ENCODE measurements at places on chromosomes 2 and 18. TPM values are rescaled to one million over a fixed set of nuclear protein-coding genes. Genes with fewer than 3 reads are reported as not detected.

DNA sequence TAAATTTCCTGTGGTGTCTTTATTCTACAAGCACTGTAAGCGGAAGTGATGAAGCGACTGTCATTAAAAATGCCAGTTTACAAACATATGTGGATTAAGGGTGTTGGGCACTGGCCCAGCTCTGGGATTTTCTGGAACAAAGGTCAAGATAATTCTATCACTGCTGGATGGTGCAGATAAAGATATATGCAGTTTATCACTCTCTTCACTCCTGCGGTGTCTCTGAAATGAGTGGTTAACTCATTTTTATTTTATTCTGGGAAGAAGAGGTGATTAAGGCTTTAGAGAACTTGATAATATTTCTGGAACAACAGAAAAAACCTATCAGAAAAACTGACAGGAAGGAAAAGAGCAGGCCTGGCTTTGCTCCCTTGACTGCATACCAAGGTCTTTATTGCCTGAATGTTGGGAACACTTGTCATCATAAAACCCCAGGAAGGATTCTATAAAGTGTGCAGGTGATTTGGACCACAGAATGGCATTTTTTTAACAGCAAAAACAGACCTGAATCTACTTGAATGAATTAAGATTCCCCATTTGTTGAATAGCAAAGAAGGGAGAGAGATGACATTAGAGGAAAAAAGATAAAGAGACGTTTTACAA lies 32.4 kb downstream of the ABCB11 start:
- DNase-seq, result no peak

- DNase-seq, result no peak
Observed at GRCh38 chr2:234939996-234940395, 11.8 kb upstream of the SH3BP4 start.

DNA sequence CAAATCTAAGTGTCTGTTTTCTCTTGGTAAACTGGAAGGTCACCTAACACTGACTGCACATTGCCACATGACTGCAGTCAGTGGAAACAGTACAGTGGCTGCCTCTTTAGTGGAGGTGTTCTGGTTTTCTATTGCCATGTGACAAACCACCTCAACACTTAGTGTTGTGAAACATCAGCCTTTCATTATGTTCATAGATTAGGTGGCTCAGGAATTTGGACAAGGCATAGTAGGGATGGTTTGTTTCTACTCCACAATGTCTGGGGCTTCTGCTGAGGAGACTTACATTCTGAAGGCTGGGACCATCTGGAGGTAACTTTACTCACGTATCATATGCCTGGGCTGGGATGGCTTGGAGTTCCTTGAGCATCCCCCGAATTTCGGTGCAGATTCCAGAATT lies 26.5 kb downstream of the CCDC85A start:
- DNase-seq, result no peak

CD28 gene
- polyA plus RNA-seq, result 2.1 TPM

- DNase-seq, result no peak
Observed at GRCh38 chr18:67876871-67877270, 360.4 kb upstream of the DSEL start.

DNA sequence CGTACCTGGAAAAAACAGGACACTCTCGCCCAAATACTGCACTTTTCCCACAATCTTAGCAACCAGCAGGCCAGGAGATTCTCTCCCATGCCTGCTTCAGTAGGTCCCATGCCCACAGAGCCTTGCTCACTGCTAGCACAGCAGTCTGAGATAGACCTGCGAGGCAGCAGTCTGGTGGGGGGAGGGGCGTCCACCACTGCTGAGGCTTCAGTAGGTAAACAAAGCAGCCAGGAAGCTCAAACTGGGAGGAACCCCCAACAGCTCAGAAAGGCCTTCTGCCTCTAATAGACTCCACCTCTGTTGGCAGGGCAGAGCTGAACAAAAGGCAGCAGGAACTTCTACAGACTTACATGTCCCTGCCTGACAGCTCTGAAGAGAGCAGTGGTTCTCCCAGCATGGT lies 1202.8 kb upstream of the ACVR2A start:
- DNase-seq, result no peak

- no peak for DNase-seq
Observed at GRCh38 chr2:48113767-48114166, 207.5 kb upstream of the FBXO11 start.

DNA sequence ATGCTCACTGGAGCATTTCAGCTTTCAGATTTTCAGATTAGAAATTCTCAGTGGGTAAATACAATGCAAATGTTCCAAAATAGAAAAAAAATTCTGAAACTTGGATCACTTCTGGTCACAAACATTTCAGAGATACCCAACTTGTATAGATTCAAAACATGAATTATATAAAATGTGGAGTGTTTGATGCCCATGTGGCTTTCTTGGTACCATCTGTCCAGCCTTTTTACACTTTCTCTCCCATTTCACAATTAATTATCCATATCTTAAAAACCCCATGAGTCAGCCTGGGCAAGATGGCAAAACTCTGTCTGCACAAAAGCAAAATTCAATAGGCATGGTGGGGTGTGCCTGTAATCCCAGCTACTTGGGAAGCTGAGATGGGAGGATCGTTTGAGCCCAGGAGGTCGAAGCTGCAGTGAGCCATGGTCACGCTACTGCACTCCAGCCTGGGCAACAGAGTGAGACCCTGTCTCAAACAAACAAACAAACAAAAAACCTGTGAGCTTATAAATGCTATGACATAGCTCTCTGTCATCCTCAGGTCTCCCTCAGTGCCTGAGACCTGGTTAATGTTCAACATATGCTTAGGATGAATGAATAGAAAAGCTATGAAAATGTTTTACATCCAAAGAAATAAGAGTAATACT lies 146.3 kb upstream of the TTC39C start:
- no peak for DNase-seq

DNA sequence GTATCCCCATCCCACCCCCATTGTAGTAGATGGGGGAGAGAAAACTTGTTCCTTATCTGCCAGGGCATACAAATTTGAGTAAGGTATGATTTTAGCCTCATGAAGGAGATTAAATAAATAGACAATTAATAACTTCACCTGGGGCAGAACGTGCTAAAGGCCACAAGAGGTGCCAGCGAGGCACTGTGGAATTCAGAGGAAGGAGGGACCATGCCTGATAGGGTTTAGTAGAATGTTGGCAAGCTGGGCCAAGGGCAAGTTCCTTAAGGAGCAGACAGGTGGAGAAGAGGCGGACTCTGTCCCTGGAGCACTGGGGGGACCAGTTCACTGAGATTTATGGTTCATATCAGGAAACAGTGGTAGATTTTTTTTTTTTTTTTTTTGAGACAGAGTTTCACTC lies 22.5 kb downstream of the STAMBP start:
- DNase-seq, result no peak

DNA sequence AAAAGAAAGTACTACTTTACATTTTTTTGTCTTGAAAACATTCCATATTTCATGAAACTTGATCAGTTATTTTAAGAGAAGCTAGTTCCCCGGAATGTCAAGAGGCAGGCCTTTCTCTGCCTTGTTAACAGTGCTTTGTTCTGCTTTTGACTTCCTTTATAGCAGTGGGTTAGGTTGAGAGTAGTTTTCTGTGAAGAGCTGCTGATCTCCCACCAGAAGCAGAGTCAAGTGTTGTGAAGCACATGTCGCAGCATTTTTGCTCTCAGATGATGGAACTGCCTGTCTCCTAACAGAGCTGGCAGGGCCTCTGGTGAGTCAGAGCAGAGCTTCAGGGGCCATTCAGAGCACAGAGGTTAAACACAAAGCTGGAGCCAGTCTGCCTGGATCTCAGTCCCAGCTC lies 871.8 kb downstream of the SLC4A3 start:
- DNase-seq, result no peak

DYSF gene
- 16.9 TPM for polyA plus RNA-seq

CPLX4 gene
- polyA plus RNA-seq, result not detected

DNA sequence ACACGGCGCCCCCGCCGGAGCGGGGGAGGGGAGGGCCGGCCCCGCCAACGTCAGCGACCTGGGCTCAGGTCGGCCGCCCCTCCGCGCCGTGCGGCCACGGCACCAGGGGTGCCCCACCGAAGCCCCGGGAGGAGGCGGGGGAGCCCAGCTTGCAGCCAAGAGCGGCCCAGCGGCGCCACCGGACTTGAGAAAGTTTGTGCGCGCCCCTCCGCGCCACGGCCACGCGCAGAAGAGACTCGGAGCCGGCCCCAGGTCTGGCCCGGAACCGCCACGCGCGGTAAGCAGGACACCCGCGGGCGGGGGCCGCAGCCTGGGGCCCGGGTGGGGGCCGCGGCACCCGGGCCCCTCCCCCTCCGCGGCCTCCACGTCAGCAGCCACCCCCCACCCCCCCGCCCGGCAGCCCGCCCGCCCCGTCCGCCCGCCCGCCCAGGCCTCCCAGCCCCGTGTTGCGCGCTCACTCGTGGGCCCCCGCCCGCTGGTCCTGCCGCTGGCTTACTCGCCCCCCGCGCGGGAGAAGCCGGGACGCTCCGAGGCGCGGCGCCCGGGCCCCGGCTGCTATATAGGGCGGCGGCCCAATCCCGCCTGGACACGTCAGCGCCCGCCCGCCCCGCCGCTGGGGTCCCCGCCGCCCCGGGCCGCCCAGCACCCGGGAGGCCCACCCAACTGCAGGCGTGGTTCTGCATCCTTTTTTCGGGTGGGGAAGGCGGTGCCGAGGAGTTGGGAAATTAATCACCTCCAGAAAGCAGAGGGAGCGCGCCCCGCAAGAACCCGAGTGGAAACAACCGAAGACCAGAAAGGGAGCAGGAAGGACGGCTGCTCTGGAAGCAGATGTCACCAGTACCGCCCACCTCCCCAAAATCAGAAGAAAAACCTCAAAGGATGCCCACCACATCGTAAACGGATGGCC lies 42.9 kb downstream of the HDLBP start:
- DNase-seq, result no peak

- no peak for DNase-seq
Observed at GRCh38 chr2:134628453-134628852, 90.3 kb downstream of the TMEM163 start.

GALR1 gene
- polyA plus RNA-seq, result 0.12 TPM

- DNase-seq, result no peak
Observed at GRCh38 chr2:64972876-64973275, 16.3 kb upstream of the SLC1A4 start.

DNA sequence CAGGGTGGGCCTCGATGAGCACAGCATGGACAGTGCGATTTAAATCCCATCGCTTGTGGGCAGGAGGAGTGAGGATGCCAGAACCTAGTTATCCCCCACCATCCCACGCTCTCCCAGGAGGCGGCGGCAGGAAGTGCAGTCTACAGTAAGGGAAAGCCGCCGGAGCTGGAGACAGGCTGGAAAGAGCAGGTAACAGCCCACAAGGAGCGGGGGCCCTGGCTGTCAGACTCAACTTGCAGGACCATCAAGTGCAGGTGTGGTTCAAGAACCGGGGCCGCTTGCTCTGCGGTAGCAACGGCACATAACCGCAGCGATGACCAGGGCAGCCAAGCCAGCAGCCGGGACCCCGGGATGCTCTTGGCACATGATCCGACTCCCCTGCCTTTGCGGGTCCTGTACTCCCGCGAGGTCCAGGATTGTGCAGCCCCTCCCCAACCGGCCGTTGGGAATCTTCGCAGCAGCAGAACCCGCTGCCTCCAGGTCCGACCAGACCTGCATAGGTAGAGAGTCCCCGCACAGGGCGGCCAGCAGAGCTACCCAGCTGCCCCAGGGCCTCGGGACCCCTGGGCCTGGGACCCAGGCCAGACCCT lies 82.1 kb downstream of the BIN1 start:
- peak; percentile 23 for DNase-seq

DNA sequence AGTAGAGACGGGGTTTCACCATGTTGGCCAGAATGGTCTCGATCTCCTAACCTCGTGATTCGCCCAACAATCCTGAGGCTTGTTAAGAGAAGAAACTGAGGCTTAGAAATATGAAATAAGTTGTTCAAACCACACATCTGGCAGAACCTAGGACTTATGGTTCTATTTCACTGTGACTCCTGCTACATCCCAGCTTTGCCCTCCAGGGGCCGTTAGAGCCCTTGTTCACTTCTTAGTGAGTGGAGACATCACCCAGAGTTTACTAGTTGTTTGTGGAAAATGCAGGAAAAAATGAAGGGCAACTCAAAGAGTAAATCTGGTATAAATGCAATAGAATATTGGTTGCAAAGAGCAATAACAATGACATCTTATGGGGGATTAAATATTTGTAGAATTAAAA lies 43.9 kb downstream of the MARCHF4 start:
- DNase-seq, result no peak

C2orf92 gene
- polyA plus RNA-seq, result 7.1 TPM

KCNF1 gene
- polyA plus RNA-seq, result 1.1 TPM

GRCh38 chr2:151632993-151633565 lies 101.2 kb downstream of the NEB start:
- DNase-seq, result no peak

- DNase-seq, result no peak
Observed at GRCh38 chr18:75554176-75554575, 126.7 kb upstream of the SMIM21 start.

GRCh38 chr2:143193121-143193520 lies 63.9 kb downstream of the ARHGAP15 start:
- no peak for DNase-seq

- no peak for DNase-seq
Observed at GRCh38 chr2:60555783-60556139, 2.3 kb upstream of the BCL11A start.

DNA sequence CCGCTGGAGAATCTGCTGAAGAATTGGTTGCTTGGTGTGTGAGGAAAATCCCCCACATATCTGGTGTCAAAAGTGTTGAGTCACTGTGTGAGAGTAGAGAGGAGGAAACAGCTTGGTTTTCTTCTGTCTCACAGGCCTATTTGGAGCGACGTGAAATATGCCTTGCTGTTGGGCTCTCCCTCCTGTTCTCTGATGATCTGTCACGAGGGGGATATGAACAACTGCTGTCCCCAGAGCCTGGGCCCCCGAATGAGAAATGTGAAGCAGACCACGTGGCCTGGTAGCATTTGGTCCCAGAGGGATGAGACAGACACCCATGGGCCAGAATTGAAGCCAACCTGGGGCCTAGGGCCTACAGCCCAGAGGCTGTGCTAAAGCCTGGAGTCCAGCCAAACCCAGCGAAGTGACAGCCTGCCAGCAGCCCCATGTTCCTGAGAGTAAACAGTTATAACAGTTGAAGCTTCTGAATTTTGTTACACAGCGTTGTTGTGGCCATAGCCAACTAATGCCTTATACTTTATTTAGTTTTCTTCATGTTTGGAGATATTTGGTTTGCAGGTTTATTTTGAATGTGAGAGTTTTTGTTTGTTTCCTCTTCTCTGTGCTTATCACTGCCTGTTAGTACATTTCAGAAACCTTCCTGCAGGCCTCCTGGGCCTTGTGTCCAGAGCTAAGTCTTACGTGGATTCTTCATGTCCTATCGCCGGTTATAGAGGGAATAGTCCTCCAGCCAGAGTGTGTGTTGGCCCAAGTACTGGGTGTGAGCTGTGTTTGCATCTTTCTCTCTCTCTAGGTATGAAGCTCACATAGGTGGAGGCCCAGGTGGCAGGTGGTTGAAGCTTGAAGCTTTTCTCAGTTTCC lies 18.7 kb upstream of the COLEC12 start:
- DNase-seq, result no peak

LIMS2 gene
- 15.8 TPM for polyA plus RNA-seq

DNA sequence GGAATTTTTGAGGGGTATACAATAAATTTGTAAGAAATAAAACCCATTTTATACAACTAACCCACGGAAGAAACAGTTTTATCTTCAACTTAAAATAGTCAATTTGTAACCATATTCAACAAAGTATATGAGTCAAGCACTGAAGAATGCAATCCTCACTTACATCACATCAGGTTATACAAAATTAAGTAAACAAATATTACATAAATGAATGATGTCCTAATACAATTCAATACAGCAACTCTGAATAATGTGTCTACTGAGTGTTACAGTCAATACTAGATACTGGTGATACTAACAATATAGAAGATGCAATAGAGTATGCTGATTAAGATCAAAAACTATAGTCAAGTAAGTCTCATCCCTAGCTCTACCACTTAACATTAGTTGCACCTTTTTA lies 58.6 kb downstream of the FANCL start:
- DNase-seq, result no peak

Measured in left renal pelvis (tissue), 4 donors.